Parietal lobe (tissue), 2 donors: ENCODE measurements at places on chromosomes 1 and 21. TPM values are rescaled to one million over a fixed set of nuclear protein-coding genes. Genes with fewer than 3 reads are reported as not detected.

SPRR2E gene
- not detected for total RNA-seq

HCRTR1 gene
- 3.8 TPM for total RNA-seq

SPTA1 gene
- total RNA-seq, result 1.3 TPM

SH2D1B gene
- not detected for total RNA-seq

PTGFRN gene
- total RNA-seq, result 57.6 TPM

CACHD1 gene
- total RNA-seq, result 16.9 TPM

TRNP1 gene
- total RNA-seq, result 11.9 TPM

A3GALT2 gene
- total RNA-seq, result not detected

SSR2 gene
- total RNA-seq, result 185 TPM

KCNQ4 gene
- total RNA-seq, result 1.9 TPM

CRYZL1 gene
- 92.3 TPM for total RNA-seq

OR2T10 gene
- not detected for total RNA-seq

AIM2 gene
- total RNA-seq, result 19.7 TPM

SLAMF6 gene
- total RNA-seq, result not detected

KCNJ15 gene
- 0.31 TPM for total RNA-seq

ALX3 gene
- not detected for total RNA-seq

C1orf74 gene
- total RNA-seq, result 2.2 TPM

FAM110D gene
- total RNA-seq, result 0.31 TPM

RNU1-1 gene
- under 0.01 TPM for total RNA-seq

ATP6V1G3 gene
- not detected for total RNA-seq

TDRD10 gene
- not detected for total RNA-seq

MAP3K21 gene
- 6.6 TPM for total RNA-seq

SPRR2A gene
- total RNA-seq, result not detected

CGN gene
- 5.0 TPM for total RNA-seq

NHLH1 gene
- 2.2 TPM for total RNA-seq

ESRRG gene
- 8.1 TPM for total RNA-seq

COL16A1 gene
- 6.9 TPM for total RNA-seq

TMEM269 gene
- 0.94 TPM for total RNA-seq

FCRL1 gene
- total RNA-seq, result not detected

DEPDC1 gene
- total RNA-seq, result 4.7 TPM

KCNE2 gene
- not detected for total RNA-seq

AGMAT gene
- total RNA-seq, result 0.31 TPM

GPA33 gene
- not detected for total RNA-seq

OPRD1 gene
- 0.31 TPM for total RNA-seq
